OCI-LY7 (cell line): ENCODE measurements at places on chromosomes 1 and 21.
A peak's percentile ranks its signal among the peaks of the same experiment; 100 is the strongest.

GRCh38 chr1:161082483-161082882 is 6.9 kb downstream of the NECTIN4 start:
- DNase-seq: no peak

DNA sequence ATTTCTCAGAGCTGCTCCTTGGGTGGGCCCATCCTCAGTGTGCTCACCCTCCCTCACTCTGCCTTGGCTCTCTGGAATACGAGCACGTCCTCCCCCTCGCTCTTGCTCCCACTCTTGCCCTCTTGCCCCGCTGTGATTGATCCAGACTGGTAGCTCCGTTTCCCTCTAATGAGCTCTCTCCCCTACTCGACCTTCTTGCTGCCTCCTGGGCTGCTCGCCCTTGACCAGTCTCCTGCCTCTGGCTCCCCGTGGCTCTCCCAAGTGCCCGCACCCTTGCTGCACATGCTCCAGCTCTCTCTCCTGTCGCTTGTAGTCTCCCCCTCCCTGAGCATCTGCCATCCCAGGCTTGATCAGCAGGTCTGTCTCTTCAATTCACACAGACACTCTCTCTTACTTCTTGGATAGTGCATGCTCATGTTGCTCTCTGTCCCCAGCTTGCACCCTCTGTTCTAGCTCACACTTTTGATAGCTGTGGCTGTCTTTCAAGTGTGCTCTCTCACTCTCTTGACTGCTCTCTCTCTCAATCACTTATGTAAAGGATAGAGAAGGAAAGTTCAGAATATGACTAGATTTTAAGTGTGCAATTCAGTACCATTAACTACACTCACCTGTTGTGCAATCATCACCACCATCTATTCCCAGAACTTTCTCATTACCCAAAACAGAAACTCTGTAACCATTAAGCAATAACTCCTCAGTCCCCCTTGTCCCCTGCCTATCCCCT is 51.1 kb downstream of the PHC2 start:
- no peak for DNase-seq

DNA sequence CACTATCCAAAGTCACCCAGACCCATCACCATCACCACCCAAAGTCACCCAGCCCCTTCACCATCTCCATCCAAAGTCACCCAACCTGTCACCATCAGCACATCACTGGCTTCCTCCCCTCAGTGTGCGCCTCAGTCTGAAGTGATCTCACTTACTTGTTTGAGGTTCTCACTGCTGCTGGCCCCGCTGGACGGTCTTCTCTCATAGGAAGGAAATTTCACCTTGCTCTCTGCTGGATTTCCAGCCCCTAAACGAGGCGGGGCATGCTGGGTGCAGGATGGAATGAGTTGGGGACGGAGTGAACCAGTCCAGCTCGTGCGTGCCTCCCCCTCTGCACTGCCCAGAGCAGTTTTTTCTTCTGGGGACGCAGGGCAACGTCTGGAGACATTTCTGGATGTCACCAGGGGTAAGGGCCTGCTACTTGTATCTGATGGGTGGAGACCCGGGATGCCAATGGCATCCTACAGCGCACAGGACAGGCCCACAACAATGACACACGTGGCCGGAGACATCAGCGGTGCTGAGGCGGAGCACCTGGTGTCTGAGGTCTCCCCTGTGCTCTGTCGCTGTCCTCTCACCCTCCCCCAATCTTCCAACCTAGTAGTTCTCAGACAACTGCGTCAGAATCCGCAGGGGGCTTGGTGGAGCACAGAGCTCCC is 38.6 kb downstream of the PDE9A start:
- DNase-seq: no peak

GRCh38 chr1:244326757-244327156 is 125.0 kb downstream of the ADSS2 start:
- no peak for DNase-seq

- DNase-seq: no peak
Measured at GRCh38 chr1:215957663-215958062, 390.6 kb downstream of the KCTD3 start.

GRCh38 chr1:9062021-9062471 is 7.4 kb downstream of the SLC2A5 start:
- DNase-seq: no peak

- no peak for DNase-seq
Measured at GRCh38 chr1:33880305-33880704, 16.4 kb downstream of the HMGB4 start.

GRCh38 chr1:118154220-118154619 is 30.8 kb downstream of the SPAG17 start:
- DNase-seq: no peak

- DNase-seq: no peak
Measured at GRCh38 chr1:55725378-55725777, 510.2 kb upstream of the USP24 start.

- DNase-seq: no peak
Measured at GRCh38 chr1:108617008-108617723, 43.7 kb downstream of the HENMT1 start.

DNA sequence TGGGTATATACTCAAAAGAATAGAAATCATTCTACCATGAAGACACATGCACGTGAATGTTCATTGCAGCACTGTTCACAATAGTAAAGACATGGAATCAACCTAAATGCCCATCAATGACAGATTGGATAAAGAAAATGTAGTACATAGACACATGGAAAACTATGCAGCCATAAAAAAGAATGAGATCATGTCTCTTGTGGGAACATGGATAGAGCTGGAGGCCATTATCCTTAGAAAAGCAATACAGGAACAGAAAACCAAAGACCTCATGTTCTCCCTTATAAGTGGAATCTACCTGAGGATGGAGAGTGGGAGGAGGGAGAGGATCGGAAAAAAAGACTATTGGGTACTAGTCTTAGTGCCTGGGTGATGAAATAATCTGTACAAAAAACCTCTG is 143.9 kb downstream of the RHOU start:
- no peak for DNase-seq

DNA sequence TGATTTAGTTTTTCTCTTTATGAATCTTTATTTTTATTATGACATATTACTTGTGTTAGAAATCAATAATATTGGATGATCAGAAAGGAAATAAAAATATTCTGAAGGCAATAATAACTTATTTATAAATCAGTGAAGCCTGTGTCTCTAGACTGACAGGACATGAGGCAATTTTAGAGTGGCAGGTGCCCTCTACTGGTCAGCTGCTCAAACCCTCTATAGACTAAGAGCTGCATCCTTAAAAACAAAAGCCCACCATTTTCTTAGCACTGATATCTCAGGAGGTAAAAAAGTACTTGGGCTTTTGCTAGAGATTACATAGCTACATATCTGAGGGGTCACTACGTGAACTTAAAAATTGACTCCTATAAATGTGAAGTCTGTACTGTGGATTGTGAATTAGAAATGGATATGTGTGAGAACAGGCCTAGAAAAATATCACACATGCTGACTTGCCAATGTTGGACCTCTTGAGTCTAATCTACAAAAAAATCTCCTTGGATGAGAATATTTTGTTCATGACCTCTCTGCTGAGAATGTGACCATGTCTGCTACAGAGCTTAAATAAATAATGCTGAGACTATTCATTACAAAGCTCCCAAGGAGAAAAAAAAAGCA is 597.9 kb upstream of the ADAMTS5 start:
- peak; percentile 5 for DNase-seq

DNA sequence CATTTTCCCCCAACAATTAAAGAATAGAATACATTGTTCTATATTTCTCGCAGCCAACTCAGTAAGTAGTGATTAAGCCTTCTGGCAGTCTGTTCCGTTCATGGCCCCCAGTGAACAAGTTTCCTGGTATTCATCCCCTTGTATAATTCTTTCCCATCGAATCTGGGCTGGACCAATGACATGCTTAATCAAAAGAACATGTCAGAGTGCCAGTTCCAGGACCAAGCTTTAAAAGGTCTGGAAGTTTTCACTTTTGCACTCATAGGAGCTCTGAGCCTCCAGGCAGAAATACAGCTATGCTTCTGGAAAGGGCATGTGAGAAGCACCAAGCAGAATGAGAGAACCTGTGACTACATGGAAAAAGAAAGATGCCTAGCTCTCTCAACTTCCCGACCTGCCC is 22.5 kb upstream of the DPYD start:
- DNase-seq: no peak

DNA sequence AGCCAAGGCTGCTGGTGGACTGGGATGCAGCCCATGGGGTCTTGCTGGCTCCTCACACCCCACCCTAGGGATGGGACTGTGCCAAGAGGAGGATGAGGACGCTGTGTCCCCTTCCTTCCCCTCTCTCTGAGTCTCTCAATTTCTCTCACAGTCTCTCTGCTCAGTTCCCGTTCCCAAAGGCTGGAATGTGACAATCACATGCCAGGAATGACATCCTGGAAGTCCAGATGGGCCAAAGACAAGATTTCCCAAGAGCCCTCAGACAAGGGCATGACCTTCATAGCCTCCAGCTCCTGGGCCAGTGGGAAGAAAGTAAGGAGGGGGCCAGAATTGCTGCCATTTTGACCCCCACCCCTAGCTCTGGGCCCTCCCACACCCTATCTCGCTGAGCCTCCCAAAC is 7.6 kb upstream of the CDCP2 start:
- DNase-seq: no peak

DNA sequence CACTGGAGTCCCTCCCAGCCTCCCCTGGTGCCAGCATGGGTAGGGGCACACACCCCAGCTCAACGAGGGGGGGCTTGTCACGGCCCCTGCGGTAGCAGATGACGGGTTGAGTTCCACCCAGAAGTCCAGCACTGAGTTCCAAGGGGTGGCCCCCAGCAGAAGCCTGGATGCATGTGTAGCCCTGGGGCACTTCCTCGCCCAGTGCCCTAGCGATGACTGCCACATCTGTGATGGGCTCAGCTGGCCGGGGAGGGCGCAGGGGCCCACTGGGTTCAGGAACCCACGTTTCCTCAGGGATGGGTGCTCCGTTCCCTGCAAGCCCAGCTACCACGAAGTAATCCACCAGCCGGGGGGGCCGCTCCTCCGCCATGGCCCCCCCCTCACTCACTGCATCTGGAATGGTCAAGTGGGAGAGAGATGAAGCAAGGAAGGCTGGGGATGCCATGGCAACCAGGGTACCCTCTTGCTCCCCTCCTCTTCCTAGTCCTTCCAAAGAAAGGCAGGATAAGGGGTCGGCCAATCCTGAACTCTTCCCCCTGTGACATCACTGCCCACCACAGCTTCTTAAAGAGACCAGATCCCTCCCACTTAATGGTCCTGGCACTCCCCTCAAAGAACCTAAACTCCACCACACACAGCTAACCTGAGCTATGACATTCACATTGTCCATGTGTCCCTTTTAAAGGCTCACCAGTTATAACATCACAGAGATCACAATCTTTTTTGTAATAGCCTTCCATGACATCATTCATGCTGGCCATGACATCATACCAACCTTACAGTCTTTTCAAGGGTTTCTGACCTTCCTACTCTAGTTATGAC is 2.3 kb downstream of the DENND4B start:
- no peak for DNase-seq

GRCh38 chr1:43975249-43975961 is 645 bp downstream of the ATP6V0B start:
- peak; percentile 55 for DNase-seq

- peak; percentile 37 for DNase-seq
Measured at GRCh38 chr1:77514921-77515776, 167.3 kb downstream of the ZZZ3 start.

DNA sequence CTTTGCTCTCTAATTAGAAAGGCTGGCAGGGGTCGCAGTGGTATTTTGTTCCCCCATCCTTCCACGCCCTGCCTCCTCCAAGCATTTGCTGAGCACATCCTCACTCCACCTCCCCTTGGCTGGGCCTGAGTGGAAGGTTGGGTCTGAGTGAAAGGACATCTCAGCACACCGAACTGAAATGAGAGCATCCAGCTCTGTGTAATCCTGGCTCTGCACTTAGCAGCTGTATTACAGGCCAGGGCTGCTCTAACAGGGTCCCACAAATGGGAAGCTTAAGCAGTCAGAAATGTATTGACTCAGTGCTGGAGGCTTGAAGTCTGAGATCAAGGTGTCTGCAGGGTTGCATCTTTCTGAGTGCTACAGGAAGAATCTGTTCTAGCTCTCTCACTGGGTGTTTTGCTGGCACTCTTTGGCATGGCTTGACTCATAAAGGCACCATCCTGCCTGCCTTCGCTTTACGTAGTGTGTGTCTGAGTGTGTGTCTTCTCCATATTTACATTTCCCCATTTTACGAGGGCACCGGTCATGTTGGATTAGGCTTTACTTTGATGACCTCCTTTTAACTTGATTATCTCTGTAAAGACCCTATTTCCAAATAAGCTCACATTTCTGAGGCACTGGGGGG is 48.5 kb upstream of the IGSF21 start:
- DNase-seq: no peak

DNA sequence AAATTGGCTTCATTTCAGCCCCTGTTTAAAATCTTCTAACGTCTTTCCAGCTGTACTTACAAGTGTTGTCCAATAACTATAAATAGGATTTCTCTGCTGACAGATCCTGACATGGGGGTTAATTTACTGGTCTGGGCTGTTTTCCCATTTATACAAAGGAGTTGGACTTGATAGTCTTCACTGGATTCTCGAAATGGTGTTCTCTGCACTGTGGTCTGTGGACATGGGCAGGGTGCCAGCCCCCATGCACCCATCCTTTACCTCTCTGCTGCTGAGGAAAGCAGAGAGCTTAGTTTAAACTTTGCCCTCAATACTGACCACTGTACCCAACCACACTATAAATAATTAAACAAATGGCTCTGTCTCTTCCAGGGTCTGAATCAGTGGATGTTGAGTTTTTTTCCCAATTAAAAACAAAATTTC is 5.2 kb downstream of the DIO1 start:
- DNase-seq: no peak

GRCh38 chr21:44478124-44478800 is 23.0 kb downstream of the LRRC3 start:
- no peak for DNase-seq

GRCh38 chr1:247548769-247549182 is at the start of gene GCSAML:
TSS of gene GCSAML (plus strand) at chr1:247549134. CDS start at chr1:247549192, 58 bp downstream.
- no peak for DNase-seq

DNA sequence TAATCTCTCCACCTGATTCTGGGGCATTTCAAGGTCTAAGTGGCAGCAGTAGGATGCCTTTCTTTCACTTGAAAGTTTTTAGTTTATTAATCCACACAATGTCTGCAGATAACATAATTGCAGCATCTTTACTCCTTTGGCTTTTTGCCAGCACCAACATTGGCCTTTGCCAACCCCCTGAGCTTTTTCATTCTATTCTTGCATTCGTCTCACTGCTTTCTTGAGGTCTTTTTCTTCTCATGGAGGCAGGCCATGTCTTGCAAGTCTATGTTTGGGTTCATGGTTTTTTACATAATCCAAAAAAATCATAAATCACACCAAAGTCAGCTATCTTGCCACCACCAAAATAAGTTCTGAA is 30.4 kb upstream of the COG2 start:
- DNase-seq: no peak

- DNase-seq: no peak
Measured at GRCh38 chr1:21307210-21307609, 16.9 kb upstream of the ECE1 start.

DNA sequence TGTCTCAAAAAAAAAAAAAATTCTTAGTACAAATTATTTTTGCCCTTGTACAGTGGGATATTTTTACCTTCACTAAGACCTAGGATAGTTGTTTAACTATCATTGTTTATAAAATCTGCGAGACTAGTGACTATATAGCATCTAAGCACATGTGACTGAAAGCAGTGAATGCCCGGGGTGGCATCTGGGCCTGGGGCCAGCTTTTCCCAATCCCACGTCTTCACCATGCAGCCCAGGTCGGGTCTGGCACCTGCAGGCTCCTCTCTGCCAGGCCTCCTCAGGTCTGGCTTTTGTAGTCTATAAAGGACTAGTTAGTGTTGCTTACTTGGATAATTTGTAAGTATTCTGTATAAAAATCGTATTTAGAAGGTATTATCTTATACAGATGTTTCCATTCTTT is 40.8 kb downstream of the CBS start:
- DNase-seq: no peak
